ENCODE measurements at places on chromosomes 5 and 9. TPM values are rescaled to one million over a fixed set of nuclear protein-coding genes. Genes with fewer than 3 reads are reported as not detected.

The OTP gene
- total RNA-seq = not detected

The PDE8B gene
- total RNA-seq = 21.9 TPM

The LCN15 gene
- not detected for total RNA-seq

The TSSK1B gene
- total RNA-seq = not detected

The COMMD10 gene
- 23.9 TPM for total RNA-seq

The VPS13A gene
- total RNA-seq = 31.2 TPM

The TAF11L6 gene
- not detected for total RNA-seq

DNA sequence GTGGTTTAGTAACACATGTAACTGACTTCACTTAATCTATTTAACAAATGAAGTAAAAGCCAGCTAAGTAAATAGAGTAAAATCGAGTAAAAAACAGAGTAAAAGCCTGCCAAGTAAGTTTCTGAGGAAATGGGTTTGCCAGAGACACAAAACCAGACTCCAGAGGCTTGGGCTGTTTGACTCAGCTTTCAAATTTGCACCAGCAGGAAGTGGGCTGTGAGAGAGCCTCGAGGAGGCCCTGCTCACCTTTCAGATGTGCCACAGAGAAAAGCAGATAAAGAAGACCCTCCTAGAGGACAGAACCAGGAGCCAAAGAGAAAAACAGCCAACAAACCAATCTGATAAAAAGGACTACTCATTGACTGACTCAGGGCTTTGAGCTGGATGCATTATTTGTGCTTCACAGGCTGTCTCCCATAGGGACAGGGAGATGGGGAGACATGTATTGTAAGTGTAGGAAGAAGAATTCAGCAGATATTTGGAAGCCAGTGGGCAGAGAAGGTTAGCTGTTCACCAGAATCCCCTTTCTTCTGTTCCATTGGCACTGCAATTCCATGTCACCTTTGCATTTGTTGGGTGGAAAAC is 14.4 kb upstream of the AMACR start:
- no peaks in the 10 kb centered on the region for H3K36me3 ChIP-seq
- no peak overlapping the region for H3K27ac ChIP-seq
- no peak overlapping the region for H3K4me3 ChIP-seq
- H3K4me1 ChIP-seq = no peaks in the 10 kb centered on the region
- no peaks in the 10 kb centered on the region for H3K27me3 ChIP-seq

- H3K36me3 ChIP-seq = no peaks in the 10 kb centered on the region
- H3K4me3 ChIP-seq = no peak overlapping the region
- no peaks in the 10 kb centered on the region for H3K27me3 ChIP-seq
Observed at GRCh38 chr5:103424453-103425205, 138.0 kb downstream of the NUDT12 start.

- H3K36me3 ChIP-seq = no peaks in the 10 kb centered on the region
- H3K27ac ChIP-seq = no peak overlapping the region
- H3K27me3 ChIP-seq = no peaks in the 10 kb centered on the region
- H3K4me1 ChIP-seq = no peaks in the 10 kb centered on the region
- no peak overlapping the region for H3K4me3 ChIP-seq
Observed at GRCh38 chr9:115969096-115969495, 184.5 kb upstream of the PAPPA start.

DNA sequence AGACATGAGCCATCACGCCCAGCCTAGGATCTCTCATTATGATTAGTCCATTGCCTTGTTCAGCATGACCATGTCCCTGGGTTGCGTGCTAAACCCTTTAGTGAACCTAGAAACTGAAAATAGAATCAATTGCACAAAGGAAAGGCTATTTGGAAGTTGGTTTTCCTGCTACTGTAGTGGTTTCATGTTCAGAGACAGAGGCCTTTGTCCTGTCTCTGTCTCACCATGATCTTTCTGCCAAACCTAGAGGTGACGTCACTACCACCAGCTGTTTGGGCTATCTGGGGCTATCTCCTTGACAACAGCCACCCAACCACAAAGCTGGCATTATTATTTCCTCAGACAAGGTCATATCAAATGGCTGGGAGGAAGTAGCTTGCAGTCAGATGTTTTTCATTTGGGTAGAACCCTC is 4.0 kb upstream of the CDK5RAP2 start:
- no peaks in the 10 kb centered on the region for H3K36me3 ChIP-seq
- peaks cover 7% of the 10 kb centered on the region for H3K4me1 ChIP-seq
- no peak overlapping the region for H3K27ac ChIP-seq
- H3K4me3 ChIP-seq = no peak overlapping the region
- H3K27me3 ChIP-seq = no peaks in the 10 kb centered on the region
- peak; percentile 42 for DNase-seq

DNA sequence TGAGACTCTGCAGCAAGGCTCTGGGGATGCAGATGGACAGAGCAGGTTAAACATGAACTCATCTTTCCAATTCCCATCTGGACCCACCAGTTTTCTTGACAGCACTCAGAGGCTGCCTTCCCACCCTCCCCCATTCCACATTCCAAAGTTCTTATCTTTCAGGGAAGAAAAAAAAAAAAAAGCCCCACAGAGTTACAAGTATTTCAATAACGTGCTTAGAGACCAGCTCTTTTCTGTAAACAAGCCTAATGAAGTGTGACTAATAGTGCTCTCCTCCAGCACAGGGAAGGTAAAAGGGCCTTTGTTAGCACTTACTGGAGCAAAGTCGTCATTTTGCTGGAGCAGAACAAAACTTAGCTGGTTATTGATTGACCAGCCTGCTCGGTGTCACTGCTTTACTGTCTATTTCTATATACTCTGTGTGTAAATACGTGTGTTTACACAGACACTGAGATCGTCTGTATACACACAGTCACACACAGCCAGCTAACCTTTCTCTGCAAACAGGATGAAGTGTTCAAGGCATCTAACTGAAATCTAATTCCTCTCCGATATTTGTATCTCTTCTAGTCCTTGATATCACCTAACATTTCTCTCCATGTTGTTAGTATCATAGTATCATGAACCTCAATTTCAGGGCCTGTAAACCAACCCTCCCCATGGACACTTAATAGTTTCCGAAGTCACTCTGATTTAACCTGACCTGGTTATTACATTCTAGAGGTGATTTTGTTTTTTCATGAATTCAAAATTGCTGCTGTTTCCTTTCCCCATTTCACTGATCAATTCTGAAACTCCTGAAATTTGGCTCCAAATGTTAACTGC is 84.9 kb downstream of the ZNF608 start:
- H3K4me3 ChIP-seq = no peak overlapping the region
- H3K27me3 ChIP-seq = no peaks in the 10 kb centered on the region
- no peak for DNase-seq
- peak overlapping the region; percentile 16 for H3K27ac ChIP-seq
- peaks cover 46% of the 10 kb centered on the region for H3K4me1 ChIP-seq
- H3K36me3 ChIP-seq = no peaks in the 10 kb centered on the region

DNA sequence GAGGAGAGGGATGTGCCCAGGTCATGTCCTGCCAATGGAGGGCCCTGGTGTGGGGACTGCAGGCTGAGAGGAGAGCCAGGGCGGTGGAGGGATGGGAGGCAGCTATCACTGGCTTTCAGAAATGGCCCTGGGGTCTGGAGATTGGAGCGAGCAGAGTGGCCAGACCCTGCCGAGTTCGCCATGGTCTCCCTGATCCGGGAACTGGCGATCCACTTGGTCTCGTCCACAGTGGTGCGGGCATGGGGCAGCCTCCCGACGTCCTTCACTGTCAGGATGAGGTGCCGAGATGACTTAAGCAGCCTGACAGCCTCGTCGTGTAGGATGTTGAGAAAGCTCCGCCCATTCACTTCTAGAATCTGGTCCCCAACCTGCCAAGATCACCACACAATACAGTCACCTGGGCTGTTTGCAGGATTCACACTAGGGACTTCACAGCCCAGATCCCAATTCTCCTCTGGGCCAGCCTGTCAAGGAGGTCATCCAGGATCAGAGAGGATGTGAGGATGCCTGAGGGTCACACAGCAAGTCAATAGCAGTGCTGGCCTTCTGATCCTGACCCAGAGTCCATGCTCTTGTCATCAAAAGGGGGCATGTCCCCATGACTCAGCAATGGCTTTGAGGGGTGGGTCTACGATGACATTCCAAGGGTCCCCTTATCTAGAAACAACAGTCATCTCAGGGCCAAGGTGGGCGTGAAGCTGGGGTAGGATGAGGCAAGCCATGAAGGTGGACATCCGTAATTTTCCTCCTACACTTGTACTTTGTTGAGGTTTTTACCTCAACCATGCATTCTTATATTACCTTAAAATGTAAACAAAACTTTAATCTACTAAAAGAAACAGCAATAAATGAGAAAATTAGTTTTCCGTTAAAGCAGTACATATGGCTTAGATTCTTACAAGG is 38.5 kb upstream of the AKNA start:
- no peaks in the 10 kb centered on the region for H3K4me1 ChIP-seq
- no peaks in the 10 kb centered on the region for H3K27me3 ChIP-seq
- H3K27ac ChIP-seq = no peak overlapping the region

DNA sequence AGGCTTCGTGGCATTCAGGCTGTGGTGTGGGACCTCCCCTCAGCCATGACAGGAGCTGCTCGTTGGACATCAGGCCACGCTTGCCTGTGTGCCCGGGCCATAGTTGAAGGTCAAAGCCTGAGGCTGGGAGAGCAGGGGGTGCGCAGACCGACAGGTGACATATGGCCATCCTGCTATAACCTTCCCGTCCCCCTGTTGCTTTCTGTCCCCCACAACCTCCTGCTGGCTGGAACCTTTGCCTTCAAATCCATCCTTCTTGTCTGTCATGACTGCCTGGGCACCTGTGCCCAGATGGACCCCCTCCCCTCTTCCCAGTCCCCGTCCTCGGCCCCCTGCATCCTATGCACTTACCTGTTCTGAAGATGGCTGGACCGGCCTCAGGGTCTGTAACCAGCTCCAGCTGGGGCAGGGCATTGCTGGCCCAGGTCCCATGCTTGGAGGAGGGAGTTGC is 83.2 kb downstream of the WNK2 start:
- peak; percentile 30 for DNase-seq
- no peak overlapping the region for H3K27ac ChIP-seq

- no peaks in the 10 kb centered on the region for H3K36me3 ChIP-seq
- no peaks in the 10 kb centered on the region for H3K27me3 ChIP-seq
- peaks cover 22% of the 10 kb centered on the region for H3K4me1 ChIP-seq
- H3K4me3 ChIP-seq = peak overlapping the region; percentile 80
Observed at GRCh38 chr9:72363908-72364678, 915 bp downstream of the ZFAND5 start.

- H3K36me3 ChIP-seq = no peaks in the 10 kb centered on the region
- no peak overlapping the region for H3K27ac ChIP-seq
- H3K27me3 ChIP-seq = no peaks in the 10 kb centered on the region
Observed at GRCh38 chr5:179163236-179164155, 103.3 kb downstream of the ZNF354C start.

DNA sequence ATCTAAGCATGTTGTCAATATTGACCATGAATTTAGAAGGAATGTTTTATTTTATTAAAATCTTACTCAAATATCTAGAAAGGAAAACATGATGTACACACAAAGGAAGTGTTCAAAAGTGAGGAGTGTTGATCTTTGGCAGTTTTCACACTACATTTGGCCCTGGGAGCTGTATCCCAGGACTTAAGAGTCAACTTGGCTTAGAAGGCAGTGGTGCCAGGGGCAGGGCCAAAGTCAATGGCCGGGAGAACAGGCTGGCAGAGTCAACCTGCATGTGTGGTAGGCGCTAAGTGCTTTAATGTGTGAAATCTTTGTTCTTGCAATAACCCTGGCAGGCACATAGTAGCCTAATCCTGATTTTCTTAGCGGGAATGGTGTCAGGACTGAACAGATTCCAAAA is 228.4 kb downstream of the TENT4A start:
- H3K36me3 ChIP-seq = no peaks in the 10 kb centered on the region
- no peak overlapping the region for H3K27ac ChIP-seq
- H3K4me3 ChIP-seq = no peak overlapping the region
- H3K27me3 ChIP-seq = no peaks in the 10 kb centered on the region

GRCh38 chr9:130110166-130110565 is 56.5 kb downstream of the GPR107 start:
- DNase-seq = no peak
- H3K36me3 ChIP-seq = peaks cover 58% of the 10 kb centered on the region
- H3K4me3 ChIP-seq = no peak overlapping the region
- no peaks in the 10 kb centered on the region for H3K4me1 ChIP-seq

Measured in upper lobe of left lung (tissue), 6 donors.